ENCODE measurements at places on chromosomes 1 and 21. TPM values are rescaled to one million over a fixed set of nuclear protein-coding genes. Genes with fewer than 3 reads are reported as not detected.

- peaks cover 6% of the 10 kb centered on the region for H3K36me3 ChIP-seq
- peak overlapping the region; percentile 87 for H3K27ac ChIP-seq
- peaks cover 9% of the 10 kb centered on the region for H3K27me3 ChIP-seq
- no peak overlapping the region for H3K4me3 ChIP-seq
- peaks cover 67% of the 10 kb centered on the region for H3K4me1 ChIP-seq
Measured at GRCh38 chr1:205279986-205280385, 41.6 kb downstream of the NUAK2 start.

DNA sequence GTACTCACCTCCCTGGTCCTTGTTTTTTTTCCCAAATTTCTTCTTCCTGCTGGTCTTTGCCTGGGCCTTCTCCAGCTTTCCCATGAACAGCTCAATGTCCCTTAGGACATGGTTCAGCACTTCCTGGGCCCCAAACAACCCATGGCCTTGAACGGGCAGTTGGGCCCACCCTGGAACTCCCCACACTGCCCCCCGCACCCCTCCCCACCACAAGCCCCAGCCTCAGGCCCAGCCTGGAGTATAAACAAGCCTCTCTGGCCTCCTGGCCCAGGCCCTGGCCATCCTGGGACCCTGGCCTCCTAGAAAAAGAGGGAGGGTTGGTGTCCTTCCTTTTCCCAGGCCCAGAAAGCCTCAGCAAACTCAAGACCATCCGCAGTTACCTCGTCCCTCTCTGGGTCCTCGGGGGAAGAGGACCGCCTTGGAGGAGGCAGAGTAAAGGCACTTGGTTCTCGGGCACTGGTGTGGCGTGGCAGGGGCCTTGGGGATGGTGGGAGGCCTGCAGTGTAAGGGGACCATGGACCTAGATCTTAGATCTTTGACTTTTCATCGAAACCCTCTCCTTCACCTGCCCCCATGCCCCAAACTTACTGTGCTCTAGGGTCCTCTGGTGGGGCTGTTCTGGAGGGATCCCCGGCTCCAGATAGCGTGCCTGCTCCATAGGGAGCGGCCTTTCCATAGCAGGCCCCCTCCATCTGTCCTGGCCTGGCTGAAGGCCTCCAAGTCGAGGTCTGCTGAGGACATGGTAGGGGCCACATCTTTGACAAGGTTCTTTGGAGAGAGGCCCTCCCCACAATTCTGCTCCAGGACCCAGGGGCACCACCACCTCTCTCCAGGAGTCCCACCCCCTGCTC, 5.6 kb downstream of the EPS8L3 start:
- no peak for DNase-seq
- no peak overlapping the region for H3K4me3 ChIP-seq
- no peak overlapping the region for H3K27ac ChIP-seq
- no peaks in the 10 kb centered on the region for H3K36me3 ChIP-seq

DNA sequence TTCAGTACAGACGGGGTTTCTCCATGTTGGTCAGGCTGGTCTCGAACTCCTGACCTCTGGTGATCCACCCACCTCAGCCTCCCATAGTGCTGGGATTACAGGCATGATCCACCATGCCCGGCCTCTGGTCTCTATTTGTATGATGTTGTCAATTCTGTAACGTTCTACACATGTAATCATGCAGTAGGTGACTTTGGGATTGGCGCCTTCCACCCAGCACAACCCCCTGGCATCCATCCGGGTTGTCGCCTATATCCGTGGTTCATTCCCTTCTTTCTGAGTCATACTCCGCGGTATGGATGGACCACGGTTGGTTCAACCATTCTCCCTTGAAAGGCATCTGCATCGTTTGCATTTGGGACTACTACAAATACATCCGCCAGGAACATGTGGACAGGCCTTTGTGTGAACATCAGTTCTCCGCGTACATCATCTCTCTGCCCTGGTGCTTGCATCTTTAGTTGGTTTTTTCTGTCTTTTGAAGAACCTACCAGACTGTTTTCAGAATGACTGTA, 72.1 kb downstream of the PDE9A start:
- H3K4me3 ChIP-seq, result no peak overlapping the region
- H3K36me3 ChIP-seq, result peaks cover 10% of the 10 kb centered on the region
- H3K27ac ChIP-seq, result no peak overlapping the region
- peaks cover 28% of the 10 kb centered on the region for H3K4me1 ChIP-seq
- H3K27me3 ChIP-seq, result peaks cover 2% of the 10 kb centered on the region

DNA sequence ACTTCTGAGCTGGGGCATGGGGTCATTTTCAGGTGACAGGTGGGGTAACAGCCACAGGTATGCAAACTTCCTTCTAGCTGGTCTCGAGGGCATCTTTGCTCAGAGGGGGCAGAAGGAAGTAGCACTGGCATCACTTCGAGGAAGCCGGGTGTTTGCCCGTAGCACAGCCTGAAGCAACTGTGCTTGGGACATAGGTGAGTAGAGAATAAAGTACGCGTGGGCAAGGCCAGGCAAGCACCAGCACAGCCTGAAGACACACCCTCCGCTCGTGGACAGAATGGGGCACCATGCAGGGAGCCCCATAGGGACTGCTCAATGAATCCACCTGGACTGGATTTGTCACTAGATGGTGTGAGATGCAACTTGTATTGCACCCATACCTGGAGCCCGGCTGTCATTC, 167.1 kb downstream of the KCNJ6 start:
- DNase-seq, result no peak
- no peaks in the 10 kb centered on the region for H3K36me3 ChIP-seq
- H3K4me1 ChIP-seq, result no peaks in the 10 kb centered on the region
- H3K27ac ChIP-seq, result no peak overlapping the region
- no peaks in the 10 kb centered on the region for H3K27me3 ChIP-seq

- H3K27me3 ChIP-seq, result no peaks in the 10 kb centered on the region
- H3K4me3 ChIP-seq, result no peak overlapping the region
- no peak overlapping the region for H3K27ac ChIP-seq
- H3K36me3 ChIP-seq, result no peaks in the 10 kb centered on the region
- DNase-seq, result no peak
- H3K4me1 ChIP-seq, result no peaks in the 10 kb centered on the region
Measured at GRCh38 chr1:7616953-7617352, 154.1 kb upstream of the VAMP3 start.

- no peak overlapping the region for H3K4me3 ChIP-seq
- no peak overlapping the region for H3K27ac ChIP-seq
- peaks cover 25% of the 10 kb centered on the region for H3K27me3 ChIP-seq
- no peaks in the 10 kb centered on the region for H3K36me3 ChIP-seq
- DNase-seq, result no peak
- no peaks in the 10 kb centered on the region for H3K4me1 ChIP-seq
Measured at GRCh38 chr1:158716335-158716734, 4.2 kb downstream of the OR6K3 start.

DNA sequence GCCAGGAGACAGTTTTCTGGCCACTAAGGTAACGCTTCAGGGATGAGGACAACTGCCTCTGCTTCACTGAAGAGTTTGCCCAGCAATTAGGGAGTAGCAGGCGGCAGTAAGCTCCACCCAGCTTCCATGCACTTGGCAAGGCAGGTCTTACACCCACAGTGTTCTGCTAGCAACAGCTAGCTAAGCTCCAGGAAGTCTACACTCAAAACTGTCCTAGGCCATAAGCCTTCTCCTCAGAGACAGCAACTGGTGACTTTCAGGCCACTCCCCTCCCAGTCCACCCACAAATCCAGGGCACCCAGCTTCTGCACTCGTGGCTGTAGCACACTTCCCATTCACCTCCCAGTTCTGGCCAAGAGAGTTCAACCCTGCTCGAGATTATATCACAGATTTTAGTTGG, 47.3 kb downstream of the KMO start:
- peaks cover 3% of the 10 kb centered on the region for H3K4me1 ChIP-seq
- no peak overlapping the region for H3K4me3 ChIP-seq
- no peak overlapping the region for H3K27ac ChIP-seq
- peaks cover 3% of the 10 kb centered on the region for H3K36me3 ChIP-seq

DNA sequence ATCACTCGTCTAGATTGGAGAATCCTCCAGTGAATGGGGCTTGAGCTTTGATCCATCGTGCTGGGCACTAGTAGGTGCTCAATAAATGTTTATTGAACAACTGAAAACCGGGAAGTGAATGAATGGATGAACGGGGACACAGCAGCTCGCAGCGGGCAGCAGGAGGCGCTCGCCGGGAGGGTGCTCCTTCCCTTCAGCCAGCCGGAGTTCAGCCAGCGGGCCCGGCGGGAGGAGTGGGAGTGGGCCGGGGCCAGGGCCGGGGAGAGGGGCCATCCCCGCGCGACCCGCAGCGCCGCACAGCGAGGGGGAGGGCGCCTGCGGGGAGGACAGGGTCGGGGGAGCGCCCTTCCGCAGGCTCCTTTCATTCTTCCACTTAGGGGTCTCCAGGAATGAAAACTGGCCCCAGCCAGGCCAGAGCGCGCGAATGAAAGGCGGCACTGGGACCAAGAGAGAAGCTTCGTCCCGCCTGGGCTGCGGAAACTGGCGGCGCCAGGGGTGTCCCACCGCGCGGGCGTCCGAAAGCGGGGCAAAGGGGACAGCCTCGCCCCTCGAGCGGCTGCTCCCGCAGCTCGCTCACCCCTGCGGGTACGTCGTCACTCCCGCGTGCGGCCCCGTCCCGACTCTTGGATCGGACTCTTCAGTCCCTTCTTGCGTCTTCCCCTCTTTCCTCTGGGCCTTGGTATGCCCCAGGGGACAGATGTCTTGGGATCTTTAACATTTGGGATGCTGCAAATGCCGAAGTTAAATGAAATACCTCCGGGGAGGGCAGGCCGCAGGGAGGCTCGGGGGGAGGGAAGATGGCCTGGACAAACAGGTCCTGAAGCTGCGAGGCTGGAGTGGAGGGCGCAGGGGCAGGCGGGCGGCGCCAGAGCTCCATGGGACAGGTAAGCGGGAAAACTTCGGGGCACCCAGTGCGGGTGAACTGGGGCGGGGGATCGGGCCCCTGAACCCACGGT, 3.6 kb upstream of the INAVA start:
- peak overlapping the region; percentile 46 for H3K4me3 ChIP-seq
- H3K36me3 ChIP-seq, result no peaks in the 10 kb centered on the region
- H3K4me1 ChIP-seq, result peaks cover 48% of the 10 kb centered on the region
- H3K27ac ChIP-seq, result no peak overlapping the region
- H3K27me3 ChIP-seq, result peaks cover 58% of the 10 kb centered on the region

DNA sequence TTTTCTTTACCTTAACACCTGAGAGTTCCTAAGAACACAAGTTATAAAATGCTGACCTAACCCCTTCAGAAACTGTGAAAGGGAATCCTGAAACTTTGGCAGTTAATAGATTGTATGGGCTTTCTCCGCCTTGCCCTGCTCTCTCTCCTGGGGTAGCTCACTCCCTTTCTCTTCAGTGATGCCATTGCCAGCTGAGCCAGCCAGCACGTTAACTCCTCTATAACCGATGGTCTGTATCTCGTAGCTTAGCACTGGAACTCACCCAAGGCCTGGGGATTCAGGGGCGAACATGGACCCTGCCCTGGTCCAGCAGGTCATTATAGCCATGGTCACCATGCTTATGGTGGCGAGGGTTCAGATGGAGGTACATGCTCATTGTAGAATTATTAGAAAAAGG, 40.7 kb downstream of the TRAPPC10 start:
- no peaks in the 10 kb centered on the region for H3K27me3 ChIP-seq
- DNase-seq, result no peak
- H3K4me1 ChIP-seq, result peaks cover 8% of the 10 kb centered on the region

DNA sequence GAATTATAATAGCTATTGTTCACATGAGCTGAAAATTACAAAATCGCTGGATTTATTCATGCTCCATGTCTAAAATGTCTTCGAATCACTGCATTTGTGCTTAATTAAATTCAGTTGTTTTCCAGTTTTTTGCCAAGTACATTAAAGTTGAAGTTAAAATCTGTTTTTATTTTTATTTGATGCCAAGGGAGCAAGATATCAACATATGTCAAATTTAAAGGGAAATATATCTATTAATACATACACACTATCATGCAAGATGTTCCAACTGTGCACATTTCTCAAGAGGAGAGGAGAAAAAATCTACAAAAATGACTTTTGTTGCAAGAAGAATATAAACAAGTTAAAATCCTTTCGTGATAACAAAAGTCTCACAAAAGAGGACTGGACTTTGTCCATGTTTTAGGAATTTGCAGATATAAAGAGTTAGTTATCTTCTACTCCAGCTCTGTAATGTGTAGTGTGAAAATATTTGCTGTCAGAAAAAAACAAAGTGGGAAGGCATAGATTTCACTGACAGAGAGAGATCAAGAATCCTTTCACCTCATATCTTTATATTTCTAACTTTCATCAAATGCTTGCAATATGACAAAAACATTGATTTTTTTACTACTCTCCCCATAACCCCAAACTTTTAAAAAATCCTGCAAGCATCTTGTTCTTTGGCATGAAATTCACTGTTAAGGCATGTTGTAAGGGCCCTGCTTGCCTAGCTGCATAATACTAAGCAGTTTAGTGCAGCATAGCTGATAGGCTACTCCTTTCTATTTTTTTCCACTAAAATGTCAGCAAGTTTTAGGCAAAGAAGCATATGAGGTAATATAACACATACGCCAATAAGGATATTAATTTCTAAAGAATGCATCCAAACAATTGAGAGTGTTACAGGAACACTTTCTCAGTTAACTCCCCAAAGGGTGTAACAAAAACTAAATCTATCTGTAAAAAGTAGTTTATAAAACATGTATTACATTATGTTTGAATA, 340.2 kb upstream of the ADAMTS5 start:
- H3K27me3 ChIP-seq, result no peaks in the 10 kb centered on the region
- no peaks in the 10 kb centered on the region for H3K4me1 ChIP-seq
- DNase-seq, result no peak
- H3K27ac ChIP-seq, result no peak overlapping the region
- H3K36me3 ChIP-seq, result no peaks in the 10 kb centered on the region

- DNase-seq, result no peak
- H3K27ac ChIP-seq, result no peak overlapping the region
- peaks cover 3% of the 10 kb centered on the region for H3K4me1 ChIP-seq
- no peaks in the 10 kb centered on the region for H3K36me3 ChIP-seq
Measured at GRCh38 chr1:152880316-152880715, 2.2 kb downstream of the SMCP start.

DNA sequence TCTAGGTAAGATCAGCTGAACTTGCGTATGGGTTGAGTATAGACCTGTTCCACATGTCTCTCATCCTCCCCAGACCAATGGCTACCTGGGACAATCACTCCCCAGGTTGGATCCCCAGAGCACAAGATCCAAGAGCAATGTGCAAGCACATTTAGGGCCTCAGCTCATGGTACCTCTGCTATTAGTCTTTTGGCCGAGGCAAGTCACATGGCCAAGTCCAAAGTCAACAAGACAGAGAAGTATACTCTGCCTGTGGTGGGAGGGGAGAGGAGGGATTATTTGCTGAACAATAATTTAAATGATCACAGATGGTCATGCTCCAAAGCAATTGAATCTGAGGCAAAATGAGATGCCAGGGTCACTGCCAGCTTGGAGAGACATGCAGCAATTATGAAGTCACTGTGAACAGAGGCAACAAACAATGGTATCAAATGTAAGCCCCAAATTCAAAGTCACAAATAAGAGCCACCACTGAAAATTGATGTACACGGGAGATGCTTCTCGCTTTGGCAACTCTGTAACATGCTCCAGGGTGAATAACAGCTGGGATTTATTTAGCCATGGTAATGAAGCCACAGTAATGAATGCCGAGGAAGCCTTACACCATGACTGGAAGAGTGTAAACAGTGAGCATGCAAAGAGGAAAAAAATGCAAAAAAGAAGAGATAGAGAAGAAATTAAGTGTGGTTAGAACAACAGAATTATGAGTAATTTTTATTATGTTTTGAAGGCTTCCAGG, 149.1 kb downstream of the ZNF281 start:
- H3K4me1 ChIP-seq, result no peaks in the 10 kb centered on the region
- peaks cover 17% of the 10 kb centered on the region for H3K27me3 ChIP-seq
- no peaks in the 10 kb centered on the region for H3K36me3 ChIP-seq
- H3K4me3 ChIP-seq, result no peak overlapping the region
- DNase-seq, result no peak
- H3K27ac ChIP-seq, result no peak overlapping the region

TMEM201 gene
- total RNA-seq, result 17.9 TPM

HENMT1 gene
- 23.6 TPM for total RNA-seq

CHODL gene
- total RNA-seq, result 0.15 TPM

KLF17 gene
- not detected for total RNA-seq

INTS3 gene
- 62.9 TPM for total RNA-seq
